ENCODE measurements at places on chromosomes 2 and 18.

DNA sequence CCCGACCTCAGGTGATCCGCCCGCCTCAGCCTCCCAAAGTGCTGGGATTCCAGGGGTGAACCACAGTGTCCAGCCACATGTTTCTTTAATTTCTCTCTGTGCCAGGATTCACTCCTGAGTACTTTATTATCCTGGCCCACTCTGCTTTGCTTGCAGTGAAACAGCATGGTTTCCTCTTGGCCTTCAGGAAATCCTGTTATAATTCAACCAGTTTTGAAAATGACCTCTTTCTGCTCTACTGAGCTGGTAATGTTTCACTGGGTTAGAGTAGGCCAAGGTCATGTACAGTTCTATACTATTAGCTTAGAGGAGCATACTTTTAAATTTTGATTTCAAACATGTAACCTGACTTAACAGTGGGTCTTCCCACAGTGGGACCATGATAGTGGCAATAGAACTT is 90.6 kb upstream of the PELI1 start:
- peak; percentile 67 for DNase-seq

DNA sequence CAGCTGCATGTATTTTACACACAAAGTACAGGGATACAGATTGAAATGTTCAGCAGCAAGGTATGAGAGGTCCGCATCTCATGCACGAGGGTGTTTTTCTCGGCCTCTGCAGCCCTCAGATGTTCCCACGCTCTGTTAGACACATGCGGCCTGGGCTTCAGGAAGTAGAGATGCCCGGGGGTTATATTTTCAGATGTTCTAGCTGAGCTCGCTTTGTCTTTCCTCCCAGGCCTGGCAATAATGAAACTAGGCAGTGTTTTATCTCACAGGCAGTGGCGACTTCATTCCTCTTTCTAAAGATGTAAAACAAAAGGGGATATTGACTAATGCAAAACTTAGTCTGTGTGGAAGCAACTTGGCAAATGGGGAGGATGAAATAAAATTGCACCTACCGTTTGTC is 190.7 kb downstream of the GBX2 start:
- no peak for DNase-seq

GRCh38 chr2:161952783-161953191 is 121.2 kb downstream of the DPP4 start:
- DNase-seq = no peak

DNA sequence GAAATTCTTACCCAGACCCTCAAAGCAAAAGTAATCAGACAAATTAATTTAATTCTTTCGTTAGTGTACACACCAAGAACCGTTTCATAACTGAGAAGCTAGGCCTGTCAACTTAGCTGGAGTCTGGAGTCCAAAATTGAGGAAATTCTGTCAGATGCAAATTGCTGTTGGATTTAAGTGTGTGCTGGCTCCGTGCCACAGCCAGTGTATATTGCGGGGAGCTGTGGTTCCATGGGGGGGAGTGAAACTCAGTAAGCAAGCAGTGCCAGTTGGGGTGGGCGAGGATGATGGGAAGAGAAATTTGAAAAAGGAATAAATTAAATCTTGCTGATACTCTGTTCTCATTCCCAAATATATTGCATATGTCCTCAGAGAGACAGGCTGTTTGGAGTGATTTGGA is 4.0 kb downstream of the ARPC2 start:
- DNase-seq = no peak

GRCh38 chr2:16745466-16745865 is 79.8 kb upstream of the CYRIA start:
- no peak for DNase-seq

DNA sequence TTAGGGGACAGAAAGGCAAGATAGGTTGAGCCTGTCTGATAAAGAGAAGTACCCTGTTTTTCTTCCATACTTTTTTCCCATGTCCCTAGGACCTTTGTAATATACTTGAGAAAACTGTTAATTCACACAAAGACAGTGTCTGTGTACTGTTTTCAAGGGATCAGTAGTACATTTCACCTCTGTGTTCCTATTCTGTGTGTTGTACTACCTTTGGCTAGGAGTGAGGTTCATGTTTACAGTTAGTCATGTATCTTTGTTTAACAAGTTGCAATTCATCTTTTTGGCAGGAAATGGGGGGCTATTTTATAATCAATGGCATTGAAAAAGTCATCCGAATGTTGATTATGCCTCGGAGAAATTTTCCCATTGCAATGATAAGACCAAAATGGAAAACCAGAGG is 6.7 kb downstream of the POLR1B start:
- no peak for DNase-seq
